Activated CD4-positive, alpha-beta T cell treated with anti-CD3 and anti-CD28 coated beads, Interleukin-2, amount 10 ng/mL, durations not matched to agents 24 days and 14 days (primary cell): ENCODE measurements at places on chromosomes 3 and 15. TPM values are rescaled to one million over a fixed set of nuclear protein-coding genes. Genes with fewer than 3 reads are reported as not detected.

- no peak overlapping the region for H3K4me3 ChIP-seq
- H3K36me3 ChIP-seq, result no peaks in the 10 kb centered on the region
- no peaks in the 10 kb centered on the region for H3K27me3 ChIP-seq
- H3K4me1 ChIP-seq, result peaks cover 4% of the 10 kb centered on the region
- DNase-seq, result no peak
- H3K27ac ChIP-seq, result no peak overlapping the region
These were observed 275.8 kb upstream of the RBMS3 start for GRCh38 chr3:29004885-29005599.

- H3K4me1 ChIP-seq, result peaks cover 60% of the 10 kb centered on the region
- peaks cover 55% of the 10 kb centered on the region for H3K36me3 ChIP-seq
These were observed 41.0 kb downstream of the ZNF609 start for GRCh38 chr15:64501396-64501715.

GRCh38 chr3:111999484-112000324, 982 bp downstream of the TAGLN3 start:
- H3K4me3 ChIP-seq, result peak overlapping the region; percentile 77
- H3K27ac ChIP-seq, result no peak overlapping the region
- peaks cover 4% of the 10 kb centered on the region for H3K36me3 ChIP-seq

GRCh38 chr3:173902871-173903270, 505.3 kb downstream of the NLGN1 start:
- no peaks in the 10 kb centered on the region for H3K4me1 ChIP-seq
- H3K27me3 ChIP-seq, result no peaks in the 10 kb centered on the region
- no peaks in the 10 kb centered on the region for H3K36me3 ChIP-seq

DNA sequence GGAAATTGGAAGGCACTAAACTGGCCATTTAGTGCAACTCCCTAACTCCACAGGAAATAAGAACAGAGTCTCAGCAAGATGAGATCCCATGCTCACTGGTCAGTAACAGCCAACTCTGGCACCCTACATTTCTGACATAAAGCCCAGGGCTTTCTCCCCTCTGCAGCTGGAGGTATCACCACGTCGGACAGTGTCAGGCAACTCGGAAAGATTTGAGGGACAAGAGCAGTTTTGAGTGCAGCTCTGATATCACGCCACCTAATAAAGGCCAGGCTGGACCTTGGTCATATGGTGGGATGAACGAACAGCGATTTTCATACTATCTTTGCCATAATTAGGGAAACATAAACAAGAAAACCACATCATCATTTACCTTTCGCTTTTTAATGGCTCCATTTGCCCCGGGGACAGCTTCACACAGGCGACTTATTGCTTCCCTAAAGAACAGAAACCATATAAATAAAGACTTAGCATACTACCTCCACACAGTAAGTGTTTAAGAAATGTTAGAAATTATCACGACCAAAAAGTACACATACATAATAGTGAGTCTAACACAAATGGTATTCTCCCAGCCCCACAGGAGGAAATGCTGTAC, 12.5 kb downstream of the EID1 start:
- peaks cover 19% of the 10 kb centered on the region for H3K4me1 ChIP-seq
- no peak overlapping the region for H3K4me3 ChIP-seq
- no peak for DNase-seq
- H3K36me3 ChIP-seq, result peaks cover 2% of the 10 kb centered on the region

GRCh38 chr15:43376017-43376705, 5.3 kb downstream of the TUBGCP4 start:
- peak; percentile 81 for DNase-seq
- no peak overlapping the region for H3K4me3 ChIP-seq
- peaks cover 22% of the 10 kb centered on the region for H3K4me1 ChIP-seq
- H3K36me3 ChIP-seq, result peaks cover 49% of the 10 kb centered on the region

DNA sequence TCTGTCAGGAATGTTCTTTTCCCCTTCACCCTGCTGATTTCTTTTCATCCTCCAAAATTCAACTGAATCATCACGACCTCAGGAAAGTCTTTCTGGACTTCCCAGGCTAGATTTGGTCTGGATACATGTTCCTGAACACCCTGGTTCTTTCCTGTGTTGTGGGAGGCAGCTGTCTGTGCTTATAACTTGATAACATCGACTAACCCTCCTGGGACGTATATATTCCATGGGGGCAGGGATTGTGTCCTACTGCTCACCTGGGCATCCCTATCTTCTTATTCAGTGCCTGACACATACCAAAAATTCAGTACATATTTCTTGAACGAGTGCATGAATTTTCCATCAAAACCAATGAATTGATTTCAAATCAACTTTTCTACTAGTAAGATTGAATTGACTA, 47.6 kb upstream of the MEF2A start:
- peaks cover 6% of the 10 kb centered on the region for H3K27me3 ChIP-seq
- H3K27ac ChIP-seq, result no peak overlapping the region
- H3K36me3 ChIP-seq, result no peaks in the 10 kb centered on the region
- H3K4me3 ChIP-seq, result no peak overlapping the region
- peaks cover 5% of the 10 kb centered on the region for H3K4me1 ChIP-seq

- H3K4me3 ChIP-seq, result no peak overlapping the region
- no peaks in the 10 kb centered on the region for H3K4me1 ChIP-seq
- DNase-seq, result no peak
- no peaks in the 10 kb centered on the region for H3K27me3 ChIP-seq
These were observed 20.2 kb downstream of the CHST2 start for GRCh38 chr3:143139762-143140161.

GRCh38 chr3:181917027-181917426, 205.3 kb downstream of the SOX2 start:
- no peak overlapping the region for H3K27ac ChIP-seq
- H3K36me3 ChIP-seq, result no peaks in the 10 kb centered on the region
- DNase-seq, result no peak
- no peaks in the 10 kb centered on the region for H3K27me3 ChIP-seq
- H3K4me1 ChIP-seq, result no peaks in the 10 kb centered on the region

DNA sequence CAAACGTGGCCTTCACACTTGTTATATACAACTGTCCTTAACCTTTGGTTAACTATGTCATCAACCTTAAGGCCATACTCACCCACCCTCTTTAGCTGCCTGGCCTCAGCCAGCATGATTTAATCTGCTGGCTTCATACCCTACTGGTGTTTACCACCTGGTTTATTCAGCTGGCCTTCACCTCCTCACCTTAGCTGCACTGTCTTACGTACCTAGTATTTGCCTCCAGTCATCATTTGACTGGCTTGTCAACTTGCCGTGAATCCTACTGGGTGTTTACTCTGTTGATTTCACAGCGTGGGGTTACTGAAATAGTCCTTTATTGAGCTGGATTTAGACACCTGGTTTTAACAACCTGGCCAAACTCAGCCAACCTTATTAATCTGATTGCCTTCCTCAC, 102.8 kb downstream of the IL12A start:
- no peak for DNase-seq
- H3K4me3 ChIP-seq, result no peak overlapping the region
- no peaks in the 10 kb centered on the region for H3K4me1 ChIP-seq
- no peaks in the 10 kb centered on the region for H3K27me3 ChIP-seq

DNA sequence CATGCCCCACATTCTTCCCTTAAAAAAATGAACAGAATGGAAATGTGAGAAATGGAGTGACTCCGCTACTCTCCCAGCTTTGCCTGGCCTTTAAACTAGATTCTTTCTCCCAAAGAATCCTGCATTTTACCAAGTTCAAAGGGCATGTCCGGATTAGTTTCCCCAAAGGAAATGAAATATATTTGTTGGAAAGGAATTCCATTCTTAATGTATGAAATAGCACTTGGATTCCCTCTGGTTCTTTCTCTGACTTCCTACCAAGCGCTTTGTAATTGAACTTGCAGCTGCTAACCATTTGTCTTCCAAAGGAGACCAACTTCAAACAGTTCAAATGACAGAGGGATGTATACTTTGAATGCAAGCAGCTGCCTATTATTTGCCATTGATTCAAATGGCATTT, 18.9 kb downstream of the MAP2K1 start:
- DNase-seq, result no peak
- peaks cover 9% of the 10 kb centered on the region for H3K36me3 ChIP-seq
- H3K27ac ChIP-seq, result no peak overlapping the region

- H3K4me1 ChIP-seq, result peaks cover 3% of the 10 kb centered on the region
- no peaks in the 10 kb centered on the region for H3K36me3 ChIP-seq
- H3K27me3 ChIP-seq, result no peaks in the 10 kb centered on the region
- no peak overlapping the region for H3K4me3 ChIP-seq
- H3K27ac ChIP-seq, result no peak overlapping the region
These were observed 1107.1 kb upstream of the EPHA6 start for GRCh38 chr3:95707268-95707667.

DNA sequence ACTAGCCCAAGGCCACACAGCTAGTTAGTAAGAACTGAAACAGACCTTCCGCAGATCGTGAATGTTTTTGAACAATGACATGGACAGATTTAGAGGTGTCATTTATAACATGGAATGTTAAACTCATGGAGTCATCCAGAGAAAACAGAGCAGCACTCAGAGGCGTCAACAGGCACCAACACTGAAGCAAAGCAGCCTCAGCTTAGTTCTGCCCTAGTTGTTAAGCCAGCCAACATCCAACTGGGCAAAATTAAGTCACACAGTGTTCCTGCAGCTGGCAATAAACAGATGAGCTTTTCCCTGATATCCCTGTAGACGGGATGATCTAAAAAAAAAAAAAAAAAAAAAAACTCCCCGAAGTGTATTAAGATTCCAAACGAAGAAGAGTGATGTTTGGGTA, 13.6 kb downstream of the DCLK3 start:
- H3K36me3 ChIP-seq, result no peaks in the 10 kb centered on the region
- H3K4me1 ChIP-seq, result no peaks in the 10 kb centered on the region
- H3K4me3 ChIP-seq, result no peak overlapping the region
- no peak for DNase-seq
- H3K27ac ChIP-seq, result no peak overlapping the region
- H3K27me3 ChIP-seq, result peaks cover 13% of the 10 kb centered on the region

DNA sequence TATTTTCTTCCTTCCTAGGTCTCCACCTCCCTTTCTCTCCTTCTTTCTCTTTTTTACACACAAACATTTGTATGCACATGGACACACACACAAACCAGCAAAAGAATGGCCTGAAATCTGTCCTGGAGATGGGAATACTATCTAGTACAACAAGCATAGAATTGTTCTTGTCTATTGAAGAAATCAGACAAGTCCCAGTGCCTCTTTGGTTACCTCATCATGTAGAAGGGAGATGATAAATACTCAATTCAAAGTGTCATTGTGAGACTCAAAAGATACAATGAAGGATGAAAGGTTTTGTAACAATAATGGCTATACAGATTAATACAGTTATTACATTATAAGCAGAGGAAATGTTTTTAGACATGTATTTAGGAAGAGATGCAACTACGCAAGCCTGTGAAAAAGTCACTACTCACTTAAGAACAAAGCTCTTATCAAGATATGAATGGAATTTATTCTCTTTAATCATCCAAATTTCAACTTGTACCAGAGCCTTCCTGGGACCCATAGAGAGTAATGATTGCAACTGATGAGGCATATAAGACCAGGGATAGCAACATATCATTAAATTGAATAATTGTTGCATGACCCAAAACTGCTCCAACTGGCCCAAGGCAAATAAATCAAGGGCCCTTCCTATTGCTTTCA, 43.2 kb downstream of the P3H2 start:
- H3K27ac ChIP-seq, result no peak overlapping the region
- H3K4me3 ChIP-seq, result no peak overlapping the region
- no peak for DNase-seq
- no peaks in the 10 kb centered on the region for H3K4me1 ChIP-seq

DNA sequence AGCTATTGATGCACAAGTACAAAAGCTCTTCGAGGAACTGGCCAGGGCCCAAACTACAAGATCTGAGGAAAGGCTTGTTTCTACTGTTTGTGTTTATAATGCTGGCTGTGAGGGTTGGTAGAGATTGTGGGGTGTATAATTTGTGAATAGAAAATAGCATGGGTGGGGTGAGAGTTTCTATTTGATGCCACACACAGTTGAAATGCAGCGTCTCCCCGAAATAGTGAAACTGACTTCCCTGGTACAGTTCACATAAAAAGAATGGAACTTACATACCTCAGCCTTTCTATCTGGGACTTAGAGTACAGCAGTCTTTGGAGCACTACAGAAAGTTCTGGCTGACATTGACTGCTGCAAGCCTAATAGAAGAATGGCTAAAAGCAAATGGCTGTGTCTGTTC, 91.3 kb downstream of the DTWD1 start:
- no peak for DNase-seq
- no peak overlapping the region for H3K27ac ChIP-seq
- H3K4me3 ChIP-seq, result no peak overlapping the region

GRCh38 chr3:138914870-138915502, 32.0 kb downstream of the FOXL2 start:
- H3K4me3 ChIP-seq, result peak overlapping the region; percentile 88
- no peak for DNase-seq
- H3K27ac ChIP-seq, result no peak overlapping the region
- no peaks in the 10 kb centered on the region for H3K36me3 ChIP-seq
- peaks cover 17% of the 10 kb centered on the region for H3K27me3 ChIP-seq

DNA sequence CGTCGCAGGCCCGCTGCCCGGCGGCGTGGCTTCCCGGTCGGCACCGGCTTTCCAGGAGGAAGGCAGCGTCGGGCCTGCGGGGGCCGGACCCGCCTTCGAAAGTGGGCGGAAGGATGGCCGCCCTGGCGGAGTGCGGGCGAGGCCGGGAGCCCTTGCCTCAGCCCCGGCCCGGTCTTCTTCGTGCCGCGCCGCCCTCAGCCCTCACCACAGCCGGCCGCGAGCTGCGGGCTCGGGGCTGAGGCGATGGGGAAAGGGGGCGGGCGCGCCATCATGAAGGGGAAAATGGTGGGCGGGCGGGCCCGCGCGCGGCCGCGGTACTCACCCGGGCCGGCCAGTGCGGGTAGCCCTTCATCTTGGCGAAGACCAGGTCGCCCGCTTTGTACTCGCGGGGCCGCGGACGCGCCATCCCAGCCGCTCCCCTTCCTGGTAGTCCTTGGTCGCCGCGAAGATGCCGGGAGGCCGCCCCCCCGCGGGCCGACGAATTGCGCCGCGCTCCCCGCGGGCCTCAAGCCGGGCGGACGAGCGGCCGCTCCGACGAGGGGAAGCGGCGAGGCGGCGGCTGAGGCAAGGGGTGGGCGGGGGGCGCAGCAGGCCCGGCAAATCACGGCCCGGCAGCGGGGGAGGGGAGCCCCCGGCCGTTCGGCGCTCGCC, 489 bp downstream of the HDGFL3 start:
- DNase-seq, result peak; percentile 79
- H3K4me1 ChIP-seq, result peaks cover 15% of the 10 kb centered on the region
- H3K4me3 ChIP-seq, result peak overlapping the region; percentile 90
- peaks cover 5% of the 10 kb centered on the region for H3K36me3 ChIP-seq
- H3K27ac ChIP-seq, result no peak overlapping the region
- H3K27me3 ChIP-seq, result peaks cover 24% of the 10 kb centered on the region

- no peak overlapping the region for H3K4me3 ChIP-seq
- no peaks in the 10 kb centered on the region for H3K36me3 ChIP-seq
- H3K4me1 ChIP-seq, result no peaks in the 10 kb centered on the region
- peaks cover 4% of the 10 kb centered on the region for H3K27me3 ChIP-seq
- DNase-seq, result no peak
- no peak overlapping the region for H3K27ac ChIP-seq
These were observed 26.5 kb downstream of the NEO1 start for GRCh38 chr15:73078722-73079121.

The RYR3 gene
- total RNA-seq, result not detected in 2 replicates

The BDH1 gene
- 124 and 133 TPM in 2 replicates for total RNA-seq

The HHLA2 gene
- total RNA-seq, result 2.0 and 2.2 TPM in 2 replicates

The ROBO2 gene
- total RNA-seq, result not detected in 2 replicates

The TP63 gene
- 0.98 and 1.1 TPM in 2 replicates for total RNA-seq

The ADAMTS17 gene
- total RNA-seq, result 0.47 and 1.1 TPM in 2 replicates

The RARB gene
- total RNA-seq, result not detected in 2 replicates
